ENCODE measurements at places on chromosomes 5 and 9.
A peak's percentile ranks its signal among the peaks of the same experiment; 100 is the strongest.

GRCh38 chr9:103798620-103799019 is 295.5 kb upstream of the SMC2 start:
- no peak for DNase-seq

GRCh38 chr5:111422747-111423720 is 89.3 kb downstream of the STARD4 start:
- peak; percentile 3 for DNase-seq

- DNase-seq = no peak
Measured at GRCh38 chr5:5422819-5423515, 490 bp downstream of the ICE1 start.

DNA sequence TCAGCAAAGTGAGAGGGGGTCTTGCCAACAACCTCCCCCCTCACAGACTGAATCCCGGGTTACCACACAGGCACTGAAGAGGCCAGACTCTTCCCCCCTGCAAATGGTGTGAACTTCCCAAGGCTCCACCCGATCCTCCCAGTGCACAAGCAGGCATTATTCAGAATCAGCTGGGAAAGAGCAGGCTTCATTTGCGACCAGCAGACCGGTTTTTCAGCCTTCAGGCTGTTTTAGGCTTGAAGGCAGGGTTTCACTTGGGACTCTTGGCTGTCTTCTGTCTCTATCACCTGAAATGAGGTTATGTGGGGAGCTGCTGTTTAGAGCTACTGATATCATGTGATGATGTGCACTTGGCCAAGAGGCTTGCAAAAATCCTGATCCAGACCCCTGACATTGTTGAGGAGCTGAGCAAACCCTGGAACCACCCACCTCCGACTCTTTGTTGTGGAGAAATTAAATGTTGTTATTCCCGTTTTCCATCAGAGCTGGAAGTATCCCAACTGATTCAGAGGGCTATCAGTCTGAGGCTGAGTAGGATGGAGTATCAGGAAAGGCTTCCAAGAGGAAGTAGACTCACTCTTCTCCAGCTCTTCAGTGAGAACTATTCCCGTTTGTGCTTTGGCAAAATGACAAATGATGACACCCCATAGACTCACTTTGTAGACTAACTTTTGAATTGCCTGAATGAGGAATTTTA is 63.3 kb upstream of the ZFR start:
- no peak for DNase-seq

GRCh38 chr9:112086627-112087026 is 88.5 kb downstream of the SUSD1 start:
- DNase-seq = peak; percentile 6

DNA sequence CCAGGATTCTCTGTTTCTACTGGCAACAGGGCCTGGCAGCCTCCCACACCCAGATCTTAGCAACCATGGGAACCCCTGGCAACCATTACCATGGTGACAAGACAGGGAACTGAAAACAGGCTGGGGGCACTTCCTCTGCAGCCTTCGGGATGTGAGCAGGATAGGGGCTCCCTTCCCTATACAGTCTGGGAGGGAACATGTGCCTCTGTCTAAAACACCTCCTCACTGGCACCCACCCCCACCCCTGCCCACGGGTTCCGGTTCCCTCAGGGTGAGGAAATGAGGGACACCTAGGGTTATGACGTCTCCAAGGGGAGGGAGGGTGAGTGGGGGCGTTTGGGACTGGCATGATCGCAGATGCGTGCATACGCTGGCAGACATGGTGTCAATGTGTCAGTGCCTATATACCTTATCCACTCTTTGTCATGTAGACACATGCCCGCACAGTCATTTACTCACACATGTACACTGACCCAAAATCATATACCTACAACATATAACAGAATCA is 3.0 kb upstream of the DNAJB5 start:
- peak; percentile 81 for DNase-seq

Measured in NCI-H1417 (cell line).